ENCODE measurements at places on chromosomes 11 and 22.

- no peak for DNase-seq
These were observed 277.4 kb downstream of the BLID start for GRCh38 chr11:121838571-121838970.

DNA sequence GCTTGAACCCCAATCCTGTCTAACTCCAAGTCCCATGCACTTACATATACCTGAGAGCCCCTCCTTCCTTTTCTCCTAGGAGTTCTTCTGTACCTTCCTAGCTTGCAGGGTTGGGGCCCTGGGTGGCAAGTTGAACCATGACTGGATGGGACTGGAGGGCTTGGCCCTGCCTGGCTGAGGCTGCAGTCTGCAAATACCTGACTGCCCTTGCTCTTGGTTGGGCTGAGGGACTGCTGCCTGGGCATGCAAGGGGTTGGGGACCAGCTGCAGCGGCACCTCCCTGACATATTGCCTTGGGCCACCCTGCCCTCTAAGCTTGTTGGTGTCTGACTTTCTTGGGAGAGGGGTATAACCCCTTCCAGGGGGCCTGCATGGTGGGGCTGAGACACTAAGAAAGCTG, 9.8 kb upstream of the SLC39A13 start:
- no peak for DNase-seq

- no peak for DNase-seq
These were observed 177.8 kb downstream of the TENM4 start for GRCh38 chr11:79263001-79263400.

DNA sequence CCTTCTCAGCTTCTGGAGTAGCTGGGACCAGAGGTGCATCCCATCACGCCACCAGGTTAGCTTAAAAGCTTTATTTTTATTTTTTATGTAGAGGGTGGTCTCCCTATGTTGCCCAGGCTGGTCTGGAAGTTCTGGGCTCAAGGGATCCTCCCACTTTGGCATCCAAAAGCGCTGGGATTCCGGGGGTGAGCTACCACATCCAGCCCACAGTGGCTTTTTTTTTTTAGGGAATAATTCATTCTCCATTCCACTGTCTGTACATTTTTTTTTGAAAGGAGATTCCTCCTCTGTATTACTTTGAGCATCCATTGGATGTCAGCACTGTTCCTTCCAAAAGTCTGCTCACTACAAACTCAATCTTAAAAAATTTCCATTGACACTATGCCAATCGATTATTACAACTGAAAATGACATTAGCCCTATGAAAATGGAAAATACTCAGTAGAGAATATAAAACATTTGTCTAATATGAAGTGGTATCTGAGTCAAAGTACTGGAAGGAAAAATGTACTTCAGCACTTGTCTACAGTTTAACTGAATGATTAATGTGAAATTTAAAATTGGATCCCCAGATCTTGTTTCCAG, 1.3 kb upstream of the LPXN start:
- no peak for DNase-seq

DNA sequence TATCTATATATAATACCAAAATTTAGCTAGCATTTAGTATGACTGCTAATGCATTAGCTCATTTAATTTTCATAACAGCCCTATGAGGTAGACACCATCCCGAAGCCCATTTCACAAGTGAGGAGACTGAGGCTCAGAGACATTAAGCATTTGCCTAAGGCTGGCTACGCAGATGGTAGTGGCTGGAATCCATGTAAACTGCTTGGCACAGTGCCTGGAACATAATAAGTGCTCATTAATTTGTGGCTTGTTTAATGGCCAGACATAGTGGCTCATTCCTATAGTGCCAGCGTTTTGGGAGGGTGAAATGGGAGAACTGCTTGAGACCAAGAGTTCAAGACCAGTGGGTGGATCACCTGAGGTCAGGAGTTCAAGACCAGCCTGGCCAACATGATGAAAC, 17.8 kb upstream of the TP53I11 start:
- no peak for DNase-seq

- DNase-seq: no peak
These were observed 22.6 kb downstream of the RTN4RL2 start for GRCh38 chr11:57482782-57483561.

DNA sequence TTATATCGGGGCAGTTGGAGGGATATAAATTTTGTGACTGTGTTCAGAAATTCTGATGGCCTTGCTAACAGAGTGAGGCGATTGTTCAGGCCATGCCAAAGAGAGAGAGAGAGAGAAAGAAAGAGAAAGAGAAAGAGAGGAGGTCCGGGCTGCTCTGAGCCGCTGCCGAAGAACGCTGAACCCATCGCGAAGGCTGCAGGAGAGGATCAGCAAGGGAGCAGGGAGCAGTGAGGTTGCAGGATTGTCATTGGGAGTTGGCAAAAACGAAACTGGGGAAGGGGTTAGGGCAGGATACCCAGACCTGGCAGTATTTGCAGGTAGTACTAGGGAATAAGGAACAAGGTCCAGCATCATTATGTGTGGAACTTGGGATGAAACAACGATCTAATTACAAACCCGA, 537.1 kb downstream of the INSC start:
- DNase-seq: no peak

DNA sequence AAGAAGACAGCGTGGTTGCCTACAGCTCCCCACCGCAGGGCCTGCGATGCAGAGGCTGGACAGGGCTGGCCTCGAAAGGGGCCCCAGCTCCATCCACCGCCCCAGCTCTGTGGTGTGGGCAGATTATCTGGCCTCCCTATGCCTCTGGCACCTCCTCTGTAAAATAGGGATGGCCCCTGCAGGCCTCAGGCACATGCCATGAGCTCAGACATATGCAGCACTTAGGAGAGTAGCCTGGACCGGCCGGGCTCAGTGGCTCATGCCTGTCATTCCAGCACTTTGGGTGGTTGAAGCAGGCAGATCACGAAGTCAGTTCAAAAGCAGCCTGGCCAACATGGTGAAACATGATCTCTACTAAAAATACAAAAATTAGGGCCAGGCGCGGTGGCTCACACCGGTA, 7.4 kb downstream of the APOBEC3D start:
- DNase-seq: no peak

DNA sequence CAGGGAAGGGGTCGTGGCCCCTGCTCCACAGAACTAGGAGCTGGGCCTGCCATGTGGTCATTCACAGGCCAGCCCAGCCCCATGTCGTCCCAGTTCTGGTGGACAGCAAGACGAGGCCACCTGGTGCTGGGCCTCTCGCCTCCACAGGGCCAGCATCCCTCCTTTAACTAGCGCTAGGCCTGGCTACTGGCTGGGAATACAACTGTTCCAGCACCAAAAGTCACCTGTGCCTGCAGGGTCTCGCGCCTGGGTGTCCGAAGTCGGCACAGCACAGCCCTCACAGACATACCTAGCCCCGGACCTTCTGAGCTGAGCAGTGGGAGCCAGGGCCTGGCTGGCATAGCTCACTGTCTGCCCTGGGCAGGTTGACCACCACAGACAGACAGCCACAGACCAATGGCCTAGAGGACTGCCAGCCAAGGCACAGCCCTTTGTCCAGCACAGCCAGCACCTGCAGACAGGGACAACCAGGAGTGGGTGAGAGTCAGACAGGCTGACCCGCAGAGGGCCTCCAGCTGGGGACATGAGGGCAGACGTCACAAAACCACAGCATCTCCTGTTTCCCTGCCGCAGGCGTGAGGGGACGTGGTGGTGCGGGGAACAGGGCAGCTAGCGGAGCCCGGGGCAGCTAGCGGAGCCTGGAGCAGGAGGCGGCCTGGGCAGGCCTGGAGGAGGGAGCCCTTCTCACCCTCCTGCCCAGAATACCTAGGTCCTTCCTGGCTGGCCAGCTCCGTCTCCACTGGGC, 27.2 kb upstream of the TH start:
- no peak for DNase-seq
